ENCODE measurements at places on chromosomes 4 and X.

DNA sequence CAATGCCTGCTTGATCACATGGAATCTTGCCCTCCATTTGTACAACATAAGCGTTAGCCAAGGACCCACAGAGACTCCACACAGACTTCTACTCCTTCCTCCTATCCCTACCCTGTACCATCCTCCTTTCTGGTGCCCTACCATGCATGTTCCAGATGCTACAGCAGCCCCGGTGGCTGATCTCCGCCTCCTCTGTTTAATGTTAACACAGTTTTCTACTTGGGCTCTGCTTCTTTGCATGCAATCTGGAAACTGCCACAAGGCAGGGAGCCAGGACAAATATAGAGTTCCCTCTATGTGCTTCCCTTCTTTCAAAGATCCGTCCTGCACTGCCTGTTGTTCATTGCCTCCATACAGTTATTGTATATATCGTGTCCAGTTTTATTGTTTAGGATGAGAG, 368.6 kb upstream of the TENM3 start:
- DNase-seq = no peak

GRCh38 chr4:25457053-25457715, 80.1 kb downstream of the ANAPC4 start:
- peak; percentile 13 for DNase-seq

DNA sequence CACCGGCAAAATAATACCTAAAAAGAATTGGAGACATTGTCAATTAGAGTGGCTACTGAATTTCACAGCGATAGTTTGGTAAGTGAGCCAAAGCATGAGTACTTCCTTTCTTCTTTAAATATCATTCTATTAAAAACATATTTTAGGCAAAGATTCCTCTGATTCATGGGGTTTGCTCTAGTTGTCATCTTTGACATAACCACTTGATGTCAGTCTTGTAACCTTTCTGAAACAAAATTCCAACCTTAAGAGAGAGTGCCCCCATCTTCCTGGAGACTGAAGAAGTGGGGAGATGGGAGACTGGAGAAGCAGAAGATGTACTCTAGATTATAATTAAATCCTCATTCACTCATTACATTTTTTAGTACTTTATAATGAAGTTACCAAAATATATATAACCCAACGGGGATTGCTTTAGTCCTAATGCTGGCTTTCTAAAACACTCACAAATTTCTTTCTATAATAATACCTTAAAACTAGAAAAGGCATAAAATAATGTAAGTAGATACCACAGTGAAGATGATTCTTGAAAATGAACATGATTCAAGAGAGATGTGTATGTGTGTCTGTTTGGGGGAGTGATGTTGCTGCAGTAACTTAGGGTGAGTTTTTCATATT, 96.4 kb downstream of the EMCN start:
- peak; percentile 22 for DNase-seq

GRCh38 chrX:88072339-88073030, 554.9 kb downstream of the KLHL4 start:
- DNase-seq = no peak

DNA sequence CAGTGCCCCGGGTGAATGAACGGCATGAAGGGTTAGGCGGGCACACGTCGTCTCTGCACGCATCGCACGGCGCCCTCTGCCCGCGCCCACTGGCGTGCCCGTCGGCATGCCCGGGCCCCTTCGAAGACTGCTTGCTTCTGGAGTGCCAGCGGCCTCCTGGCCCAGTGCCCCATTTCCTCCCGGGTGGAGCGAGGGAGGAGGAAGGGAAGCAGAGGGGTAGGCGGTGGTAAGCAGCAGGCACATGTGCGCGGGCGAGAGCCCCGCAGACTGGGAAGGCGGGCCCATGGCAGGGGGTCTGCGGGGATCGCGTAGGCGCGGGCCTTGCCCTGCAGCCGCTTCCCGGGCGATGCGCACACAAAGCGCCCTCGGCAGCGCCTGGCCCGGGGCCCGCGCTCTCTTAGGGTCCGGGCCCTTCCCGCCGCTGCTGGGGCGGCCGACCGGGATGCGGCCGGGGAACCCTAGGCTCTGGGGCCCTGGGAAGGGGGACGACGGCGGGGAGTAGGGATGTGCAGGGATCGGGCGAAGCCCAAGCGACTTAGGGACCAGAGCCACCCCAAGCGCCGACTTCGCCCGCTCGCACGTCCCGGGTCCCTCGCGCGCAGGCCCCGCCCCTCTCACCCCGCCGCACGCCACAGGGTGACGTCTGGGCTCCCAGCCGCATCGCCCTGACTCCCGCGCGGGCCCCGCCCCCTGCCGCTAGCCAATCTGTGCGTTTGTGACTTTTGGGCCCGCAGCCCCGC, 866 bp upstream of the EMD start:
- DNase-seq = no peak

- no peak for DNase-seq
Measured at GRCh38 chr4:36187723-36188333, 56.5 kb downstream of the ARAP2 start.

DNA sequence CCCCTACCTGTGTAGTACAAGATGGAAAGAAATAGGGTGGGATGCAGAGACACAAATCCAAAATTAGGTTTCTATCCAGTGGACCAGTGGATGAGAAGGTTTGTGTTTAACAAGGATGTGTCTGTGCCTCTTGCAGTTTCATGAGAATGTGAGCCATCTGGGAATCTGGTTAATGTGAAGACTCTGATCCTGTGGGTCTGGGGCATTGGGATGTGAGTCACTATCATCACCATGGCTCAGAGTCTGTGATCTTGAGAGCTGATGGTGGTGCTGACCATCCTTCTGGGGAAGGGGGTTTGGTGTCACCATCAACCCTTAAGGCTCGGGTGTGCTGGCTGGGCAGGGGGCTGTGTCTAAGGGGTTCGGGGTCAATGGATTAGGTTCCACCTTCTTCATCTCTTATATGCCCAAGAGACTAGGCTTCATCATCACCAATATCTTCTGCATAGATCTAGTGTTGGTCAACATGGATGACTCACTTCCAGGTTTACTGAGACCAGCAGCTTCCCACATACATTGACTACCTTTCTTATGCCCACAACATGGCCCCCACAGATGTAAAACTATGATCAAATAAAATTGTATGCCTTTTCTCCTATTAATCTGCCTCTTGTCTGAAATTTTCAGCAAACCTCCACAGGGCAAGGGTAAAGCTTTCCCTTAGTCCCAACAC, 65.7 kb upstream of the MID1 start:
- no peak for DNase-seq

- no peak for DNase-seq
Measured at GRCh38 chr4:79922011-79922410, 151.0 kb downstream of the ANTXR2 start.

- no peak for DNase-seq
Measured at GRCh38 chr4:81747242-81747930, 275.7 kb upstream of the RASGEF1B start.

DNA sequence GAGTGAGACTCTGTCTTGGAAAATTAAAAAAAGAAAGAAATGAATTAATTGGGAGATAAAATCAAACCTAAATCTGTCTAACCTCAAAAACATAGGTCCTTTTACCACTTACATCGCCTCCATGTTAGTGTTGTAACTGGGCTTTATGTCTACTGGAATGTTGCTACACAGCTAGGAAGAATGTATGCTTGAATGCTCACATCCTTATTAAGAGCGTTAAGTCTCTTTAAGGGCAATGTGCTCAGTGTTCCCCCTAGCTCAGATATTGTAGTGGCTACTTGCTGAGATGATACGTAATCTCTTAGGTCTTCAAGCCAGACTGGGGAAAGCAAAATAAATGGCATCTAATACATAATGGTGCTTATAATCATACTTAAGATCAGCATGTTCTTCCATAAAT, 1072.8 kb downstream of the PDHA2 start:
- no peak for DNase-seq

GRCh38 chr4:26029568-26030131, 115.6 kb downstream of the SMIM20 start:
- no peak for DNase-seq

GRCh38 chr4:70133473-70133872, 20.6 kb upstream of the PRR27 start:
- DNase-seq = no peak

GRCh38 chr4:95732061-95732460, 107.8 kb upstream of the PDHA2 start:
- DNase-seq = no peak

GRCh38 chrX:106588801-106589200, 23.0 kb upstream of the RADX start:
- DNase-seq = no peak

DNA sequence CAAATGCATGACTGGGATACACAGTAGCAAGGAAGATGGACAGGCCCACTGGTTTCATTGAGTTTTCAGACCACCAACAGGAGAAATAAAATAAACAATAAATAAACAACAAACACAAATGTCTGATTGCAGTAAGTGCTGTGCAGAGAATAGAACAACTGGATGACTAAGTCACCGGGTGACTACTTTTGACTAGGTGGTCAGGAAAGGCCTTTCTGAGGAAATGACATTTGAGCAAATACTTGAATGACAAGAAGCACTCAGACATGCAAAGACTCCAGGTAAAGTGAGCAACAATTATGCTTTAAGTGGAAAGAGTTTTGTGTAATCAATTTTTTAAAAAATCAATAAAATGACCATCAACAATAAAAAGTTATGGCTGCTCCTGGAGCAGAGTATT, 137.7 kb downstream of the BTC start:
- DNase-seq = no peak

GRCh38 chr4:62256479-62256878, 1056.4 kb downstream of the ADGRL3 start:
- no peak for DNase-seq

DNA sequence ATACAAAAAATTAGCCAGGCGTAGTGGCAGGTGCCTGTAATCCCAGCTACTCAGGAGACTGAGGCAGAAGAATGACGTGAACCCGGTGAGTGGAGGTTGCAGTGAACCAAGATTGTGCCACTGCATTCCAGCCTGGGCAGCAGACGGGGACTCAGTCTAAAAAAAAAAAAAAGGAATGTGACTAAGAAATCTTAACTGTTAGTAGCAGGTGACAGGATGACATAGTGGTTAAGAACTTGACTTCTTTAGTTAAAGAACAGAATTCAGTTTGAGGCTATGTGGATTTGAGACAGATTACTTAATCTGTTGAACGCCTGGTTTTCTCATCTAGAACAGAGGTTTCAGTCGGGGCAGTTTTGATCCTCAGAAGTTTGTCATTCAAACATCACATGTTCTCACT, 3.2 kb downstream of the TRMT44 start:
- DNase-seq = no peak

GRCh38 chr4:89497517-89498308, 190.1 kb upstream of the GPRIN3 start:
- no peak for DNase-seq

DNA sequence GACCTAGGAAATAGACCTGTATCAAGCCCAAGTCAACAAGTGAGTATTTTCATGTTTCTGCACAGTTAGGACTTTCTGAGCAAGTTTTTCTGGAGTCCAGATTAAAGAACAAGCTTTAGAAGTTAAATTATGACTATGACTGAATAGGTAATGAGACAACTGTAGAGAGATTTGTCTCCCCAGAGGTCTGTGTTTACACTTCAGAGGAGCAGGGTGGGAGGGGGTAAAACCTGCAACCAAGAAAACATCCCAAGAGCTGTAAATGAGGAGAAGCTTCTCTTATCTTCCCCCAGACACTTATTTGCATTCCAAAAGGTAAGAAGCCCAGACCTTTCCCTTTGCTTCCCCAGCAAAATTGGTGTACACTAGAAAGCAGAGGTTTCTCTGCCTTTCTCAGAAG, 22.1 kb upstream of the CEP135 start:
- no peak for DNase-seq

DNA sequence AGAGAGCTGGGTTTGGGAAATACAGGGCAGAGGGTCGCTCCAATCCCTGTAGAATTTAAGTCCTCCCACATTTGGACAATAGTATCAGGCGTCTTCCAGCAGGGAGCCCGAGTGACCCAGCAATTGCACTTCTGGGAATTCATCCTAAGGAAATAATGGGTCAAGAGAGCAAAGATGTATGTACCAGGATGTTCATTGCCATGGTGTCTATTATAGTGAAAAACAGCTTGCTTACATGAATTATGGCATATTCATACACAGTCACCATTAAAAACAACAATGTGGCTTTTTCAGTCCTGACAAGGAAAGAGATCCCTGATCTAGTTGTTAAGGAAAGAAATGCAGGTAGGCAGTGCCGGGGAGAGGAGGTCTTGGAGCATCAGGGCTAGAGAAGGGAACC, 167.7 kb downstream of the PJA1 start:
- DNase-seq = no peak

DNA sequence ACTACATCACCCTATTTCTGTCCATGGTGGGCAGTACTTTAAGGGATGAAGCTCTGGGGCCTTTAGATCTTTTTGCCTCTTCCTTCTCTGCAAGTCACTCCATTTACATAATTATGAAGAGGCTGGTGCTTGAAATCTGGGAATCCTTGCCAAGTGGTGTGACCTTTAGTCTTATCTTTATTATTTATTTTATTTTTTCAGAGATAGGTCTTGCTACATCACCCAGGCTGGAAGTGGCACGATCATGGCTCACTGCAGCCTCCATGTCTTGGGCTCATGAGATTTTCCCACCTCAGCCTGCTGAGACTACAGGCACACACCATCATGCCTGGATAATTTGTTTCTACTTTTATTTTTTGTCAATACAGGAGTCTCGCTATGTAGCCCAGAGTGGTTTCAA, 34.4 kb upstream of the HAND2 start:
- no peak for DNase-seq

DNA sequence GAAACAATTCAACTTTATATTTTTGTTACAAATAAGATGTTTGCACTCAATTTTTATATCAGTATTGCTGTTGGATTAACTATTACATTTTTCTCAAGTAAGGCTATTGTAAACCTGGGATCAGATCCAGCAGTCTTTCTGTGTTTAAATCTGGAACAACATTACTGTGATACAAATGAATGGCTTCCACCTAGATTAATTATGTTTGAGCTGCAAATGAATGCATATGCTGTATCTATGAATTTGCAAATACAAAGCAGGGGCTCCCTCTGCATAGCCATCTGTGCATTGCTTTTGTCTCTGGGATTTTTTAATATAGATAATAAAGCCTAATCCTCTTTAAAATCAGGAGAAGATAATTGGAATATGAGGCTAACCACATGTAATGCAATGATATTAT, 69.8 kb upstream of the NEIL3 start:
- DNase-seq = no peak

DNA sequence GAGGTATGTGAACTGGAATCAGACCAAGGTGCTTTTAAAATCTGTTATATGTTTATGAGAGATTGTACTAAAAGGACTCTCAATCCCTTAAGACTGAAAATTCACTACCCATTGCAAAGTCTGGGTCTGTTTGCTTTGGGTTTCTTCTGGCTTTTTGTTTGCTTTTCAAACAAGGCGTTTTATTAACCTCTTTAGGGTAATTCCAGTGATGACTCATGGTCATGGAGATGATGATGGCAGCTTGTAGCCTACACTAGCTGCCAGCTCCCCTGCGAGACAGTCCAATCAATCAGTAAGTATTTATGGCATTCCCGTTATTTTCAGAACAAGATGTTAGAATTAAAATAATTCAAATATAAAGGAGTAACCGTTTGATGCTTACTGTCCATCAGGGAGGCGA, 643.8 kb upstream of the FTHL17 start:
- no peak for DNase-seq

GRCh38 chr4:172998527-172999469, 169.8 kb upstream of the GALNT7 start:
- DNase-seq = peak; percentile 44

GRCh38 chr4:104969394-104970082, 177.1 kb upstream of the TET2 start:
- DNase-seq = no peak
